Hematopoietic multipotent progenitor cell treated with erythropoietin and hydrocortisone succinate and interleukin-3 and kit ligand, for 4 days (in vitro differentiated cells): ENCODE measurements at places on chromosomes 12 and 14.
A peak's percentile ranks its signal among the peaks of the same experiment; 100 is the strongest.

GRCh38 chr12:49288412-49288853 lies 6.5 kb upstream of the PRPH start:
- DNase-seq, result peak; percentile 77

- peak; percentile 75 for DNase-seq
Observed at GRCh38 chr14:105069871-105070759, 4.9 kb upstream of the GPR132 start.

GRCh38 chr12:123114304-123115083 lies 36.4 kb downstream of the PITPNM2 start:
- DNase-seq, result no peak

GRCh38 chr14:95193081-95193480 lies 35.8 kb upstream of the DICER1 start:
- no peak for DNase-seq

- DNase-seq, result no peak
Observed at GRCh38 chr14:60812987-60813386, 78.4 kb downstream of the MNAT1 start.
